GM23248 (cell line): ENCODE measurements at places on chromosomes 4 and X.
A peak's percentile ranks its signal among the peaks of the same experiment; 100 is the strongest.

- DNase-seq: no peak
Observed at GRCh38 chrX:127552571-127552970, 499.6 kb downstream of the ACTRT1 start.

DNA sequence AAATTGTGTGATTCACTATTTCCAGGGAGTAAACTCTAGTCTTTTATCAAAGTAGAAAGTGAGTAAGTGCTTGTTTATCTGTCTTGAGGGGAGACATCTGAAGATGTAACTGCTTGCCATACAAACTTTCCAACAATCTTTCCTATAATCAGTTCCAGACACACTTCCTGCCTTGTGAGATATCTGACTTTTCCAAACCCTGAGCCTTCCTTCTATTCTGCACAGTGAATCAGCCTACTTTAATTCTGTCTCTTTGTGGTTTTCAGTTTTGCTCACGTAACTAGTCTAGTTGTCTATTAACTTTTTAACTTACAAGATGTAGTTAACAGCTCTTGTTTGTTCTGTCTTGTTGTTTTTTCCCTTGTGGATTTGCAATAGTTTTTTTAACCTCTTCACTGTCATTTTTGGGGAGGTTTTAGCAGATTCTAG is 947.8 kb downstream of the C4orf33 start:
- DNase-seq: no peak

DNA sequence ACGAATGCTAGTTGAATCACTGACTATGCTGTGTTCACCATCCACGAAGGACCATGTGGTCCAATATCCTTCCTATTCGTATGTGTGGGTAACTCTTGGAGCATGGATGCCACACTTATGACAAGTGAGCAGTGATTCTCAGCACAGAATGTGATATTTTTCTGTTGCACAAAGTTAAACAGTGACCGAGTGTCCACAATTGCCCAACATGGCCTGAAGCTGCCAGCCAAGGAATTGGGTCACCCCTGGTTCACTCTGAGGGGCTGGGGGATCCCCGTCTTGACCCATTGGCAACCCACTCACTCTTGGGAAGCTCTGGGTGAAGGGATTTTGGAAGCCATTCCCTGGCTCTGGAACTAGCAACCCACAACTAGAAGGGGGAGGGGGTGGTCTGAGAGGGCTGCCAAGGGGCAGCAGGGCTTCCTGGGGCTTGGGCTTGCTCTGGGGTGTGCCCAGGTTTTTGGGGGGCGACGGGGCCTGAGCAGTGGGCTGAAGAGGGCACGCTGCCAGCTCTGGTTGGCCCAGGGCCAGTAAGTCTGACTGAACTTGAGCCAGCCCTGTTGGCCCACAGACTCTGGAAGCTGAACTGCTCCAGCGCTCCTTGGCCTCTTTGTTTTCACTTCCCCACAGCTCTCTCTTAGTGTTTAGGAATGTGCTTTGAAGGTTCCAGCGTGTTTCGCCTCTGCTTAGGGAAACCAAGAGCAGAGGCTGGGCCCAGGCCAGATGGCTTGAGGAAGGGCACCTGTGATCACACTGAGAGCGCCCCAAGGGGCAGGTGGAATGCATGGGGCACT is 43.1 kb upstream of the BCOR start:
- DNase-seq: peak; percentile 62

GRCh38 chrX:121479406-121479805 is 432.0 kb downstream of the GLUD2 start:
- DNase-seq: peak; percentile 12

DNA sequence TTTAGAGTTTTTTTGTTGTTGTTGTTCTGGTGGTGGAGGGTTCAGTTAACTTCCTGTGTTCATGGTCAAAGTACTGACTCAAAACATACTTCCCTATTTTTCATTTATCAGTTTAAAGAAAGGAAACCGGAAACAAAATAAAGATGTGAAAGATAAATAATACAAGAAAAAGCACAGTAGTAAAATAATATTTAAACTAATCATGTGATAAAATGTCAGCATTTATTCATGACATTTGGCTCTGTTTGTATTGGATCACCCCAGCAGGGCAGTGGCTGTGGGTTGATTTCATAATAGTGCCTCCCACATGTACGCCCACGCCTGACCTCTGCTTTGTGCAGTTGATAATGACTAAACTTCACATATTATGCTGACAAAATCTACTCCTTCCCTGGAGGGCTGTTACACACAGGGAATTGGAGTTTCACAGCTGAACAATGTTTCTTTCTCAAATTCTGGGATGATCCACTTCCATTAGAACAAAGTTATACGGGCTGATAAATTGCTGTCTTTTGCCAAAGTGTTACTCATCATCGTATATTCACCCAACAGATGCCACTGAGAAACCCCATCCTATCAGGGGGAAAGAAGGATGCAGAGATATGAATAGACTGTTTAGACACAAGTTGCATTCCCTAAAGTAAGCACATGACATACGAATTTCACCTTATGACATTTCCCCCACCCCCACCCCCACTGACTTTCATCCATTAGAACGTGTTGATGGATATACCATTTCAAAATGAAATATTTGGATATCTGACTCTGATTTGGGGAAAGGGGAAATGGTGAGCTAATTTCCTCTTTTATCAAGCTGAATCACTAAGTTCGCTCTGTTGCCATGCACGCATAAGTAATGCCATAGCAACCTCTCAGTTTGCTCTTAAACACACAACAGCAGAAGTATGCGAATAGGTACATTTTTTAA is 48.3 kb downstream of the AMELX start:
- peak; percentile 89 for DNase-seq

- DNase-seq: peak; percentile 45
Observed at GRCh38 chr4:153535772-153536513, 69.8 kb downstream of the TMEM131L start.

- no peak for DNase-seq
Observed at GRCh38 chr4:7807351-7807921, 132.2 kb downstream of the AFAP1 start.

DNA sequence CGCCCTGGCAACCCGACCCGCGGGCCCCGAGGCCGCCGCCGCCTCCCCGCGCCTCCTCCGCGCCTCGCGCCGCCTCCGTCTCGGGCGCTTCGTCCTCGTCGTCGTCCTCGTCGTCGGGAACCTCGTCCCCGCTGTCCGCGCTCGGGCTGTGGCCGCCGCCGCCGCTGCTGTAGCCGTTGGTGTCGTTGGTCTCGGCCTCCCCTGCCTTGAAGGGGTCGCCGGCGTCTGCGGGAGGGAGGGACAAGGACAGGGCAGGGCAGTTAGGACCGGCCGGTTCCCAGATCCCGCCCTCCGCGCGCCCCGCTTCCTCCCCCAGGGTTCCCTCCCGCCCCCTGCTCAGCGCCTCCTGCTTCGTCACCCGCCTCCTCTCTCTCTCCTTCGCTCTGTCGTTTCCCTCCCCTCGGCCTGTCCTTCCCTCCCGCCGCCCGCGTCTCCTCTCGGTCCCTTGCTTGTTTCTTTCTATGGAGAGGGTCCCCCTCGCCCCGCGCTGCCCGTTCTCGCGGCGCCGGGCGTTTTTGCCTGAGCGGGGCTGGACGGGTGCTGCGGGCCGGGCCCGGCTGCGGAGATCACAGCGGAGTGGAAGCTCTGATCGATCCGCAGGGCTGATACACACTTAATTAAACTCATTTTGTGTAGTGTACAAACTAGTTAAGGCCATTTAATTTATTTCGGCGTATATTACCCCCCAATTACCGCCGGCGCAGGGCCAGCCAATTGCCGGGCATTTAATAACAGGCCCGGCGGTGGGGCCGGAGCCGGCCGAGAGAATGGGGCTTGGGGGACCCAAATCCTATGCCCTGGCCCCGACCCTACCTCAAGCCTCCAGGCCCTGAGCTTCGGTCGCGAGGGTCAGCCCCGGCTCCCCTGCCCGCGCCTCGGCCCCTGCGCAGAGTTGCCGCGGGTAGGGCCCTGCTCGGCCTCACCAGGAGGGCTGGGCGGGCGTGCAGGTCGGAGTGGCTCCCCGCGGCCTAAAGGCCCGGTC is 2.4 kb downstream of the NKX1-1 start:
- peak; percentile 30 for DNase-seq

- no peak for DNase-seq
Observed at GRCh38 chrX:120274958-120275357, 24.3 kb downstream of the ZBTB33 start.

- DNase-seq: no peak
Observed at GRCh38 chrX:116628464-116628863, 165.7 kb upstream of the CT83 start.
